NCI-H1694 treated with DMSO at 0.1 percent for 48 hours (cell line): ENCODE measurements at places on chromosomes 5 and 9.

GRCh38 chr5:10467281-10468198 is 25.9 kb downstream of the ROPN1L start:
- no peak for DNase-seq

GRCh38 chr9:2496934-2497333 is 124.7 kb upstream of the VLDLR start:
- DNase-seq = no peak

- no peak for DNase-seq
Observed at GRCh38 chr9:87594194-87594593, 96.5 kb downstream of the DAPK1 start.

- peak; percentile 59 for DNase-seq
Observed at GRCh38 chr5:16550316-16550952, 66.4 kb downstream of the RETREG1 start.

GRCh38 chr9:134730761-134731496 is 89.3 kb downstream of the COL5A1 start:
- no peak for DNase-seq

DNA sequence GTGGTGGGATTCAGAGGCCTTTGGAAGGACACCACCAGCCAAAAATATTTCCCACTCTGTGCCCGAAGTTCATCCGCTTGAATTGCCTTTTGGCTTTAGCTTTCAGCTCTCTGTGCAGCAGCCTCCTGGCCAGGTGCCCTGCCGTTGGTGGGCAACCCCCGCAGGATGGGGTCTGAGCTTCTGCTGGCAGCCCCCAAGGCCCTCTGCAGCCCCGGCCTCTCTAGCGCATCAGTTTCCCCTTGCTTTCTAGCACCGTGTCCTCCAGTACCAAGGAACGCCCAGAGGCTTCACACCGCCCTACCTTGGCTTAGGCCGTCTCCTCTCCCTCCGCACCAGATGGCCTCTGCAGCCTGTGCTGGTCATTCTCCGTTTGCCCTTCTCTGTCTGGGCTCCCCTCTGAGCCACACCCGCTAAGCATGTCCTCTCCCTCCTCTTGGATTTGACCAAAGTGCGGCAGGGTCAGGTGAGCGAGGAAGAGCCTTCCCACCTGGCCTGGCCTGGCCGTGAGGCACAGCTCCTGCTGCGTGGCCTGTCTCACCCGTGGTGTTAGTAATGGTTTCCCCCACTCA is 4.2 kb upstream of the TSC1 start:
- DNase-seq = peak; percentile 12

- DNase-seq = no peak
Observed at GRCh38 chr9:14485366-14485765, 171.4 kb upstream of the NFIB start.
